ENCODE measurements at places on chromosomes 3 and 15. TPM values are rescaled to one million over a fixed set of nuclear protein-coding genes. Genes with fewer than 3 reads are reported as not detected.

Gene ALS2CL
- 8.7 TPM for total RNA-seq

Gene RASGRP1
- total RNA-seq: 4.6 TPM

Gene CDHR4
- not detected for total RNA-seq

Gene SLC28A2
- total RNA-seq: not detected

Gene AHSG
- total RNA-seq: not detected

Gene SLITRK3
- total RNA-seq: 2.2 TPM

- DNase-seq: no peak
Measured at GRCh38 chr3:67882981-67883380, 228.6 kb upstream of the SUCLG2 start.

- DNase-seq: peak; percentile 12
Measured at GRCh38 chr15:70956201-70956995, 63.8 kb downstream of the LRRC49 start.

DNA sequence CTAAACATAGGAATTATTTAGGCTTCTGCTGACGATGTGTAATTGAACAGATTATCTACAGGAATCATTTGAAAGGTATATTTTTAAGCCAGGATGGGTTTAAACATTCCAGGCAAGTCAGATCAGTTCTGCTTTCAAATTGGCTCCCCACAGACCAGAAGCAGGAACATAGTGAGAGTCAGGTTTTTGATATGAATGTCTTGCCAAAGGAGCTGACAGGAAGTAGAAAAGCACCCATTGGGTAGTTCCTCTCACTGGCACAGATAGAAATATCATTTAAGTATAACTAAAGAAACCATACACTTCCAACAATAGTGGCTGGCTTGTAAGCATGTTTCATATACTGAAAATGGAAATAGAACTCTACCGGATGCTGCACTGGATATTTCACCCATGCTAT lies 95.2 kb downstream of the CLDN1 start:
- no peak for DNase-seq

GRCh38 chr15:78075490-78076230 lies 1.9 kb downstream of the TBC1D2B start:
- DNase-seq: peak; percentile 94

DNA sequence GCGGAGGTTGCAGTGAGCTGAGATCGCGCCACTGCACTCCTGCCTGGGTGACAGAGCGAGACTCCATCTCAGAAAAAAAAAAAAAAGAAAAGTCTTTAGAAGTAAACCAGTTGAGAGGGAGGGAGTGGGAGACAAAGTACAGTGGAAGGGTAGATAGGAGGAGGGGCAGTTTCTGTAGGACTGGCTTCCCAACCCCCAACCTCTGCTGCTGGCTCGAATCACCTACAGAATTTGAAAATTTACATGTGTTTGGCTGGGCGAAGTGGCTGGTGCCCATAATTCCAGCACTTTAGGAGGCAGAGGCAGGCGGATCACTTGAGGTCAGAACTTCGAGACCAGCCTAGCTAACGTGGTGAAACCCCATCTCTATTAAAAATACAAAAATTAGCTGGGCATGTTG lies 24.1 kb upstream of the SEMA4B start:
- DNase-seq: no peak

DNA sequence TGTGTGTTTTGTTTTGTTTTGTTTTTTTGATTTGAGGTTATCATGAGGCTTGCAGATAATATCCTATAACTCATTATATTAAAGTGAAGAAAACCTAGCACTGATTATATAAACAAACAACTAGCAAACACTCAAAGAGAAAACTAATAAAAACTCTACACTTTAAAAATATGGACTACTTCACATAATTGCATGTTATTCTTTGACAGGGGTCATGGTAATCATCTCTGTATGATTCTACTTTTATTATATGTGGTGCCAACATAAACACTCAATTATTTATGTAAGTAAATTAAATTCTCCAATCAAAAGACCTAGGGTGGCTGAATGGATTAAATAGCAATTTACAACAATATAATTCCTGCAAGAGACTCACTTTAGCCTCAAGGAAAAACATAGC lies 44.6 kb upstream of the P3H2 start:
- DNase-seq: no peak

DNA sequence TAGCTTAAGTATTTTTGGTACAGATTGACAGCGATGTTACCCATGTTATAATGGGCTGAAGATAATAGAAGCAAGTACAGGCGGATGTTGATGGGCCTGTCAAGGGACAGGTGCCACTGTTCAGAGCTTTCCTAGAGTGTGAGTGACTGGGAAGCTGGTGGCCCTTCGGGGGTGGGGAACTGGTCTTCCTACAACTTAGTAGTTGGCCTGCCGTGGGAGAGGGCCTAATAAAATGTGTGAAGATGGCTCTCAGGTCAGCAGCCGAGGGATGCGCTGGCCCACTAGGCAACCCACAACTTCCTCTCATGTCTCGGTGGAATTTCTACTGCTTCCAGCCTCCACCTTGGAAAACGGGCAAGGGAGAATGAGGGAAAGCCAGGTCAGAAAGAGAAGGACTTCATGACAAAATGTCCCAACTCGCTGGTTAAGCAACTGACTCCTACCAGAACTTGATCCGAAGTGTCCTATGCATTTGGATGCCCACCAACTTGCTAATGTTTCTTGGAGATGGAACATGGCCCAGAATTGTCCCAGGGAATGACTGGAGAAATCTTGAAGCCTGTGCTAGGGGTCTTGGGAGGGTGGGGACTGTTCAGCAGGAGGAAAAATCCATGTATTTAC lies 1.4 kb downstream of the GYG1 start:
- DNase-seq: no peak

DNA sequence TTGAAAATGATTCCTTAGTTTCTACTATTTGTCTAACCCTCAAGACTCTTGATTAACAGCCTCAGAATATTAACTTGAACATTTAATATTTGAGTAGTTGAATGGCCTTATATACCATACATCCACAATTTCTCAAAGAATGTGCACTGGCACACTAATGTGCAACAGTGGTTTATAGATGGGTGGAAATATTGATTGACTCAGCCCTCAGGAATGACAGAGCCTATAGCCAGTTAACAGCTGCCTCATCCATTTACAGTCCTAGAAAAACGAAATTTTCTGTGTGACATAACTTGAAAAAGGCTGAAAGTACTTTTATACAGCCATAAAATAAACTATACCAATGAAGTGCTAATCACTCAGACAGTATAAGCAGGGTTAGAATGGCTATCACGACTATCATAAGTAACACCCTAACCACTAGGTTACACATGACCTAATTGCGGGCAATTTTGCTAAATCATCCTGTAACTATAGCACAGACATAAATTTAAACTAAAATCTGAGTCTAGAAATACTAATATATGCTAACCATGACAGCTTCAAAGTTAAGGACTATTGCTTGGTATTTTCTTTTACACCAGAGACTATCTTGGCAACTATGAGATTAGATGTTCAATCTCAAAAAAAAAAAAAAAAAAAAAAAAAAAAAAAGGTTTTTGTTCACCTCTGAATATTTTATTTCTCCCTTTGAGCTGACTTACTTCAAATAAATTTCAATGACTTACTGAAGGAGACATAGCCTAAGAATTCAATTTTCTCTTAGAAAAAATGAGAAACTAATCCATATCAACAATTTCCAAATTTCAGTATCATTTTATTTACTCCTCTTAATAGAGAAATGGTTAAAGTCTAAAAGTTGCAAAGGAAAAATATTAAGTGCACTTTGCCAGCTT lies 9.3 kb downstream of the SECISBP2L start:
- DNase-seq: no peak

- DNase-seq: no peak
Measured at GRCh38 chr3:171491361-171491760, 31.2 kb upstream of the TNIK start.

- no peak for DNase-seq
Measured at GRCh38 chr15:74045636-74046274, 36.6 kb downstream of the GOLGA6A start.

DNA sequence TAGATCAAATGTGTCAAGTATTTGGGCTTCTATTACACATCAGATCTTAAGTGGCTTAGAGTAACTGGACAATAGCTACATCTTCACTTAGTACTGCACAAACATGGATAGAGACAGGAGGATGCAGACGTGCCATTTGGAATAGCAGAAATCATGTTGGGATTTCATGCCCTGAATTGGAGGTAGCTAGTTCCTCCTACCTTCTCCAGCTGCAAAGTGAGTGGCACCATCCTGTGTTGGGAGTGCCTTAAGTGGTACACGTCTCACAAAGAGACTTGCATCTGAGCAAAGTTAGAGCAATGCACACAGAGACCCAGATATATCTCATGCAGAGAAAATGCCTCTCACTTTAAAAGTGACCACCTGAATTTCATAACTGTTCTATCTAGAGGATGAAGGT lies 136.5 kb downstream of the SSR3 start:
- no peak for DNase-seq

DNA sequence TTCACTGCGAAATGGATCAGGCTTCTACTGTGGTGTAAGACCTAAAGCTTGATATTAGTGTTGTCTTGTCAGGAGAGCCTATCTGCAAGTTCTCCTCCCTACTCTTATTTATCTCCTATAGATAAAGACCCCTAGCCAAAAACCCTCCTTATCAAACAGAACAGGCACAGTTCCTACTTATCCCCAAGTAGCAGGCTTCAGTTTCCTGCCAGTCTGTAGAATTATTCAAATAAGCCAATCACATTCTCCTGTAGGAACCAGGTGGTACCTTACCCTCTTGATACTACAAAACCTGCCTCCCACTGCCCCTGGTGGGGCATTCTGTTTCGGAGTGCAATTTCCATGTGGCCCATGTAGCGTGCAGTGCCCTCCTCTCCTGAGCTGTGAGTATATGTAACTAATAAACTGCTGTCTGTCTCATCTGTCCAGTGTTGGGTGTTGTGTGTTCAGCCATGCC lies 28.7 kb downstream of the HDGFL3 start:
- no peak for DNase-seq

GRCh38 chr3:13594991-13595421 lies 46.1 kb downstream of the FBLN2 start:
- DNase-seq: peak; percentile 42

DNA sequence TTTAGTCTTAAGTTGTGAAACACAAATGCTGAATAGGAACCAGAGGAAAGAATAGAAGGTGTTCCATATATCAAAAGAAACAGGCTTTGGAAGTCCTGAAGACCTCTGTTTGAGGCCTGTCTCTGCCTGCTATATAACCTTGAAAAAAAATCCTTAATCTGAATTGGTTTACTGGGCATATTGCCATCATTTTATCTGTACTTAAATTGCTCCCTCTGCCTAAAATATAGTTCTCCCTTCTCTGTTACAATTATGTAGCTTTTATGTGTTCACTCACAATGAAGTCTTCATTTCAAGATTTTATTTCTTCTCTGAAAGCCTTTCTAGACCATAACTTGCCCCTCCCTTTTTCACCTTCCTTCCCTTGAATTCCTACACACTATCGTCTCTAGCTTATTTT lies 21.2 kb downstream of the ARL13B start:
- no peak for DNase-seq

DNA sequence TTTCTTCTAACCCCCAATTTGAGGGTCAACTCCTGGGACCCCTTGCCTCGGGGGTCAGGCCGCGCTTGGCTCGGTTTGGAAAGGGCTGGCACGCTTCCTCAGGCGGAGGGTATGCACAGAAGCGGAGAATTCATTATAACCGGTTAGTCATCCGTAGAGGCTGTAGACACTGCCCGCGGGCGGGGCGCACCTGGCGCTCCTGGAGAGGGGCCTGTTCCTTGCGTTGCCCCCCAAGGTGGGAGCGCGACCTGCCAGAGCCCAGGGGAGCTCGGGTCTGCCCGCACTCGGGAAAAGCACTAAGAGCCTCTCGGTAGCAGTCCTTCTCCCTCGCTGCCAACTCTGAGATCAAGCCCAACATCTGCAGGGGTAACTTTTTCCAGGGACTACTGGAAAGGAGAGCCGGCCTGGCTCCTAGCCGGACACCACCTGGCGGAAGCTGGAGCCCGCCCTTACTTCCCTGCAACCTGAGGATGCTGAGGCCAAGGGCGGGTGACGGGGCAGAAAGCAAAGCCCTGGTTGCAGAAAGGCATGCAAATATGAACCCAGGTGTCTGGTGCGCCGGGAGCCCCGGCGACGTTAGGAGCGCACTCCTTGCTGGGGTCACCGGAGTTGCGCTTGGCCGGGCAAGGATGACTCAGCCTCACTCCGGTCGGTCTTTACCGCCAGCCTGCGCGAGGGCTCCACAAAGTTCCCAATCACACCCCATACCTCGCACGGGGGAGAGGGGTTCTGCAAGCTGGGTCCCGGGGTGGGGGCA lies 1.5 kb upstream of the CACNA2D3 start:
- no peak for DNase-seq

DNA sequence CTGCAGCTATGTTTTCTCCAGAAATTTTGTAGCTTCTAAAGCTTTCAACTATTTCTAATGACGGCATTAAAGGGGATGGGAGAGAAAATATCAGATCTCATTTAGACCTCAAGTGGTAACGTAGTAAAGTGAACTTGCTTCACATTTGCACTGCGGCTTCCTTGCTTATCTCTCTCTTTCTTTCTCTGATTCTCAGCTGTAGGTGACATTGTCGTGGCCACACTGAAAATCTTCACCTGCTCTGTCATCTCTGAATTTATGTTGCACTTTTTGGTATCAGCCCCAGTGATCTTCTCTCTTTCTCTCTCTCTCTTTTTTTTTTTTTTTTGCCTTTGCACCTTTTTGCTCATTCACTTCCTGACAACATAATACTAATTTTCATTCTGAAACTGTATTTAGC lies 254.1 kb upstream of the SATB1 start:
- DNase-seq: no peak

GRCh38 chr3:64311424-64312061 lies 86.3 kb upstream of the PRICKLE2 start:
- DNase-seq: no peak

All from umbilical cord (tissue), 2 donors.